ENCODE measurements at places on chromosomes 3 and 15.

GRCh38 chr3:143302638-143303171 is 183.1 kb downstream of the CHST2 start:
- DNase-seq: peak; percentile 58

DNA sequence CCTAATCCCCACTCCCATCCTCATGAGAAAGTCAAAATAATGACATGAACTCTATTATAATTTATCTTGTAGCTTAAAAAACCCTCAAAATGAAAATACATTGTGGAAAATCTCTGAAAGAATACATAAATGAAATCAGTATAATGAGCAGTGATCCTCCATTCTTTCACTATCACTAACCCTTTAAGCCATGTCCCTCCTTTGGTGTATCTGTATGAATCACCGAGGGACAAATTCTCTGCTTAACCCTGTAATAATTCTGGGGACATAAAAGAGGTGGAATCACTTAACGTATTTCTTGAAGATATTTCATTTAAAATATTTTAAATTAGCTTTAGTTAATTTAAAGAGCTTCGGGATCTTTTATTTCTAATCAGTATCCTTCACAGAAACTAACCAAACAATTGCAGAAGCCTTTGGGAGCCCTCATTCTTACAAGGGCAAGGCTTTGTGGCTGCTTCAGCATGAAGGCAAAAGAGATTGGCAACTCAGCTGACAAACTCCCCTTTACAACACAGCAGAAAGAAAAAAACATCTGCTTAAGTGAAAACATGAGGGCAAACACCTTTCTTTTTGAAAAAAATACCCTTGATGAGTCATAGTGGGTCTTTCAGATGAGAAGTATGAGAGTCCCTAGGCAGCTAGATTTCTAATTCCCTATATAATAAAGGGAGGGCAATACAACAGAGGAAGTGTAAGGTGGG is 44.0 kb upstream of the ALCAM start:
- no peak for DNase-seq

GRCh38 chr3:41080141-41080540 is 119.2 kb upstream of the CTNNB1 start:
- no peak for DNase-seq

DNA sequence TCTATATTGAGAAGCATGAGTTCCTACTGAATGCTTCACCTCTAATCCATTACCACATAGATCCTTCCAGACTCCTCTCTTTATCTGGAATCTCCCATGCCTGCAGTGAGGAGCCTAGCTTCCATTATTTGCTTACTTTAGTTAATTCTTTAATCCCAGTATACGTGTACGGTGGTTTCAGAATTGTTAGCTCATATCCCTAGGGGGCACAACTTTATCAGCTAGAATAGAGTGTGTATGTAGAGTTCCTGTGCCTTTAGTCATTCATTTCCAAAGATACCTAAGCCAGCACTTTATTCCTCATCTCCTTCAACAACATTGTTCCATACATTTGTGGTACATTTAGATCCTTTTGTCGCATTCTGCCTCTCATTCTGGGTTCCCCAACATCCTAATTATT is 226.0 kb downstream of the TJP1 start:
- DNase-seq: no peak

DNA sequence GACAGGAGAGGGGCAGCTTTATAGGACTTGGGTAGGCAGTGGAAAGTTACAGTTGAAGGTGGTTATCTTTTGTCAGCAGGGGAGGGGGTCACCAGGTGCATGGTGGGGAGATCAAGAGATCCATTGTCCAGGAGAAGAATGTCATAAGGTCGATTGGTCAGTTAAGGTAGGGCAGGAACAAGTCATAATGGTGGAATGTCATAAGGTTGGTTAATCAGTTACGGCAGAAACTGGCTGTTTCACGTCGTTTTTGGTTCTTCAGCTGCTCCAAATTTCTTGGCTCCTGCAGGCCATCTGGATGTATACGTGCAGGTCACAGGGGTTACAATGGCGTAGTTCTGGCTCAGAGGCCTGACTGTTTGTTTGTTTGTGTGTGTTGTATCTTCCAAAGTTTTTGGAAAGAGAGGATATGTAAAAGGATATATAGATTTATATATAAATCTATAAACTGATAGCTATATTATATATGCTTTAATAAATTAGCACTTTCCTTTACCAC is 565.1 kb downstream of the ZNF385D start:
- DNase-seq: no peak

GRCh38 chr3:72615182-72615581 is 233.1 kb downstream of the SHQ1 start:
- no peak for DNase-seq

DNA sequence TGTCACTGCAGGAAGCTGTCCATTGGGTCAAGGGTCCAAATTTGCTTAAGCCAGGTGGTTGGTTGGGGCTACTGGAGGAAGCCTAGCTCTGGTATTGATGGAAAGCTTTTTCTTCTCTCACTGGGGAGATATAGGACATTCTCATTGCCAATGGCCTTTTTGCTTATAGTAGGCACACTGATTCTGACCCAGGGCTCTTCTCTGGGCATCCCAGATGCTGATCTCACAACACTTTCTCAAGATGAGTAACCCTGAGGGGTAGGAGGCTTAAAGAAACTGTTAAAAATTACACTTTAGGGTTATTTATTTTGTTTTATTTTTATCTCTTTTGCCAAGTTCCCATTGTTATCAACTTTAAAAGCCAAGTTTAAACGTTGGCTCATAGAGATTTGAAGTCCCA is 337.8 kb downstream of the LRRC3B start:
- no peak for DNase-seq

GRCh38 chr3:128353991-128354687 is 112.6 kb downstream of the DNAJB8 start:
- no peak for DNase-seq

- no peak for DNase-seq
These were observed 61.1 kb downstream of the CPNE4 start for GRCh38 chr3:131973731-131974130.

DNA sequence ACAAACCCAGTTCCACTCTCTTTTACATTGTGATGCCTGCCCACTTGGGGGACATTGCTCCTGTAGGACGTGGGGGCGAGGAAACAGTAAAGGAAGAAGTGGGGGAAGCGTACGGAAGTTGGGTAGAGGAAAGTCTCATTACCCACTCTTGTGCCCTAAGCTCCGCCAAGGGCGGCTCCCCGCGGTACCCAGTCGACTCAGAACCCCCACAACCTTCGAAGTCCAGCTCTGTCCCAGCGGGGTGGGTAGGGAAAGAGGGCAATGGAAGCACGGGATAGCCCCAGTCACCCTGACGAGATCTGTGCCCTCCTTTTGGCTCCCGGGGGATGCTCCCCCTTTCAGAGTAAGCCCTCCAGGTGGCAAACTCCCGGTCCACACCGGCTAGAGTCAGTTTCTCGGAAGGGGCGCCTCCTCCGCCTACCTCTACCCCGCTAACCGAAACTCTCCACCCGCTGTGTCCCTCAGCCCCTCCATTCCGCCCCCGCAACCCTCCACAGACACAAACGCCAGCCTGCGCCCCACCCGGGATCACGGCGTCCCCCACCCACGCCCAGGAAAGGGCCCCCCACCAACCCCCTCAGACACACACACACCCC is 527 bp downstream of the CSNK1G1 start:
- DNase-seq: no peak

GRCh38 chr15:33693166-33693800 is 275.0 kb upstream of the CHRM5 start:
- DNase-seq: no peak

DNA sequence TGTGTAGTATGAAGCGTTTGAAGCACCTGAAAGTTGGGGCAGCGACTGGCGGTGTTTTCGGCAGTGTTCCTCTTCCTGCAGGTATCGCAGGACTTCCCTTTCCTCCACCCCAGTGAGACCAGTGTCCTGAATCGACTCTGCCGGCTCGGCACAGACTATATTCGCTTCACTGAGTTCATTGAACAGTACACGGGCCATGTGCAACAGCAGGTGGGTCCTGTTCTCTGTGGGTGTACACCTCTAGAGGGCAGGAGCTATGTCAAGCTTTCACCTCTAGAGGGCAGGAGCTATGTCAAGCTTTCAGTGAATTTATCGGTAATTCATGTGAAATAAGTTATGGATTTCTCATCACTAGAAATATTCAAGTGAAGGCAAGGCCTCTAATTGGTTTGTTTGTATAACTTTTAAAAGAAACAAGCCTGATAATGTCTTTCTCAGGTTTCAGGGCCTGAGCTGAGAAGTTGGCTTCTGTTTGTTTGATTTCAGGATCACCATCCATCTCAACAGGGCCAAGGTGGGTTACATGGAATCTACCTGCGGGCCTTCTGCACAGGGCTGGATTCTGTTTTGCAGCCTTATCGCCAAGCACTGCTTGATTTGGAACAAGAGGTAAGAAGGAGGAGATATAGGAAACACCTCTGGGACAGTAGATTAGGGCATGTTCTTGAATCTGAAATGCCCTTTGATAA is 5.3 kb downstream of the TUBGCP4 start:
- DNase-seq: no peak

GRCh38 chr3:53818221-53819162 is 27.7 kb downstream of the CHDH start:
- DNase-seq: no peak

GRCh38 chr3:9946112-9947024 is 5.8 kb downstream of the PRRT3 start:
- peak; percentile 87 for DNase-seq

DNA sequence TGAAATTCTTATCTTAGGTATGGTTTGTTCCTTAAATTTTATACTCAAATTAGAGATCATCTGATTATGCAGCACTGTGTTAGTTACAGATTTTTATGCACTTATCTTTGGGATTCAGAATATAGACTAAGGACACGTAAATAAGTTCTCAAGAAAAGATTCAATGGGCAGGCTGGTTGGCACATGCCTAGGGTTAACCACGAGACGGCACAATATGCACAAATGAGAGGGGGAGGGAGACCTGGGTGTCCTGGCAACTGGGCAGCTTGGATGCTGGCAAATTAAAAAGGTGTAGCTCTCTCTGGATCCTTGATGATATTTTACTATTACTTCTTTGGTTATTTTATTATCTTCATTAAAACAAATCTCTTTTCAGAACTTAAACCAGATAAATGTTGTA is 672 bp downstream of the AADAC start:
- no peak for DNase-seq

DNA sequence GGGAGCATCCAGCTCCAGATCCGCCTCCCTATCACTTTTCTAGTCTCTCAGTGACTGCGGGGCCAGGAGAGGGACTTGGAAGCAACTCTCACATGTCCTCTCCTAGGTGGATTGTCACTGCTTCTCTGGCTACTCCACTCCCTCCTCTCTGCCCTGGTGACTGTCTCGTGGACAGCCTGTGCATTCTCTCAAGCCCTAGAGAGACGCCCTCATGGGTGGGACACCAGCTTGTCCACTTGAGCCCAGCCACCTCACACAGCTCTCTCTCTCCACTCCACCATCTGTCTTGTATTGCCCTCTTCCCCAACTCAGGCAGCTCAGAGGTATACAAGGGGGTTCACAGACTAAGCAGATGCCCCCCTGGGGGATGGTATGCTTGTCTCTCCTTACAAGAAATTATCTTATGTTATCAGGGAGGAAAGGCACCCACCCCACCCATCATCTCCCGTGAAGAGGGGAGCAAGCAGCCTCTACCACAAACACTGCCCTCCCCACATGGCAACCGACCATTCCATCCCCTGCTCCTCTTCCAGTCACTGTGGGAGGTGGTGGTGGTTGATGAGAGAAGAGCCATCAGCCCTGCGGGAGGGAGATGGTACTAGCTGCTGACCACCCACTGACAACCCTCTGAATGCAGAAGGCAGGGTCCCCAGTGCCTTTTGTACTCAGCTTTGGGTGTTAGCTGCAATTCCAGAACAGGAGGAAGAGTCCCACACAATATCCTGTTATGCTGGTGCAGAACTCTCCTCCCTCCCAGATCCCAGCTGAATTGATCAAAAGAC is 15.5 kb upstream of the LOXL1 start:
- no peak for DNase-seq

DNA sequence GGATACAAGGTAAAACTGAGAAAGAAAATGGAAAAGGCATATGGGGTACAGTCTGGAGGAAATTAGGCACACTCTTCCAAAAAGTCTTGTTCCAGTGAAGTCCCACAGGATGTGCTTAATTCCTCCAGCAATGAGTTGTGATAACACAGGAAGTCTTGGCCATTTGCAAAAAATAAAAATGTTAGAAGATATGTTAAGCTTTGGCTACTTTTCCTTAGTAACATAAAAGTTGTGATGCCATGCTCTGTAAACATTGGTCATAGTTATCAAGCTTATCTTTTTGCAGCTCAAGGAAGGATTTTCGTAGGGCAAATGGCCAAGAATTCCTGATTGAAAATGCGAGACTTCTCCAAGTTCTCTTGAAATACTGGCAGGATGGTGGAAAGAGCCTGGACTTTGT is 26.4 kb downstream of the LNP1 start:
- DNase-seq: no peak

GRCh38 chr3:96931119-96931862 is 116.9 kb downstream of the EPHA6 start:
- no peak for DNase-seq

DNA sequence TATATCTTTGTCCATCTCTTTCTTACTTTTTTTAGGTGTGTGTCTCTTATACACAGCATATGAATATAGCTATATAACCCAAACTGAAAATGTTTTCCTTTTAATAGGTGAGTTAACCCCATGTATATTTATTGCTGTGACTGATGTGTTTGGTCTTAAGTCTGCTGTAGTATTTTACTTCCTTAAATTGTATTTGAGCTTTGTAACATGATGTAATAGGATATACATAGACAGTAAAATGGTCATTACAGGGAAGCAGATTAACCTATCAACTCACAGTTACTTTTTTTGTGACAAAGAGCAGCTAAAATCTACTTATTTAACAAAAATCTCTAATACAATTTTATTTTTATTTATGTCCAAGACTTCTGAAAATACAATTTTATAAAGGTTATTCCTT is 51.8 kb upstream of the CDAN1 start:
- no peak for DNase-seq

DNA sequence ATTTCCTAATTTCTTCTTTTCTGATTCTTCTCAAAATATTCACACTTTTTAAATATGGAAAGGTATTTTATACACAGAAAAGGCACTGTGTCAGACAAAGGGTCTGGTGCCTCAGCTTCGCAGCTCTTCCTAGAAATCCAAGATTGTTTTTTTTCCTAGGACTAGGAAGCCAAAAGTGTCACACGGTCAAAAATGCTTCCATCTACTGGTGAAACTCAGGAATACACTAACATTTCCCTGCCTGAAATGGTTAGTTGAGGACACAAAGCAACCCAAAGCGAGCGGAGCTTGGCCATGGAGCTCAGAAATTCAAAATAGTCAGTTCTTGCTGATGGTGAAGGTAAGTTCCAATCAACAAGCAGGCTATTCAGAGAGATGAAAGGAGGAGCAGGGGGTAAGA is 426.5 kb upstream of the RASGRP1 start:
- no peak for DNase-seq

Measured in left ventricle myocardium inferior (tissue), 1 donor.